ENCODE measurements at places on chromosomes 11 and 22.

- DNase-seq, result no peak
Observed at GRCh38 chr11:28535677-28536076, 427.5 kb downstream of the METTL15 start.

DNA sequence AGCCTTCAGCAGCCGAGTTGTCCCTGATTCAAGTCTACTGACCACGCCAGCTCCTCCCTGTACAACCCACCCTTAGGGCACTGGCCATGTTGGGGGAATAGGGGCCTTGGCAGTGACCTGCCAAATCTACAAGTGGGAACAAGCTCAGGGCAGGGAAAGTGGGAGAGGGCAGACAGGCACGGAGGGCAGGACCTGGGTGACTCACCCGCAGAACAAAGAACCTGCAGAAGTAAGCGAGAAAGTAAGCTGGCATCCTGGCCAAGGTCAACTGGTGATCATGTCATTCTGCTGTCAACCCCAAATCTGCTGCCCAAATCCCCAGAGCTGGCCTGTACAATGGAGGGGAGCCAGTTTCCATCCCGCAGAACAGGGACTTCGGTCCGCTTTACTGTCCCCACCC lies 7.9 kb upstream of the SCGB1A1 start:
- DNase-seq, result no peak

- no peak for DNase-seq
Observed at GRCh38 chr11:100815787-100816330, 128.8 kb downstream of the ARHGAP42 start.

GRCh38 chr11:95331161-95331560 lies 100.2 kb upstream of the SESN3 start:
- DNase-seq, result no peak

DNA sequence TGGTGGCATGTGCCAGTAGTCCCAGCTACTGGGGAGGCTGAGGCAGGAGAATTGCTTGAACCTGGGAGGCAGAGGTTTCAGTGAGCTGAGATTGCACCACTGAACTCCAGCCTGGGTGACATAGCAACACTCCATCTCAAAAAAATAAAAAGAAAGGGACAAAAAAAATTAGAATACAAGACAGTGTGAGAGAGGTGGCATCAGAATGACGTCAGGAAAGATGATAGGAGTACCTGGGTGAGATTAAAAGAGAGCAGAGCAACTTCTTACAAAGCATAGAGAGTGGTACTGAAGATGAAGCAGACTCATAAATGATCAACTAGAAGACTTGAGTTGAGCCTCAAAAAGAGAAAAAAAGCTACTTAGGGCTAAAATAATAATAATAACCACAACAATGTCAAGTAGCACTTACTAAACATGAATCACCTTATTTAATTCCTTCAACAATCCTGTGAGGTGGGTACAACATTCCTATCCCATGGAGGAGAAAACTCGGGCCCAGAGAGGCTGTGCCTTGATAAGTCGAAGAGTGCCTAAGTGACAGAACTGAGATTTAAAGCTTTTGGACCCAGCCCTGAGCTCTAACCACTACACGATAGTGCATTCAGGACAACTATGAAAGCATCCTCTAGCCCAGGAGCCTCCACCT lies 5.2 kb upstream of the SLN start:
- DNase-seq, result peak; percentile 32

DNA sequence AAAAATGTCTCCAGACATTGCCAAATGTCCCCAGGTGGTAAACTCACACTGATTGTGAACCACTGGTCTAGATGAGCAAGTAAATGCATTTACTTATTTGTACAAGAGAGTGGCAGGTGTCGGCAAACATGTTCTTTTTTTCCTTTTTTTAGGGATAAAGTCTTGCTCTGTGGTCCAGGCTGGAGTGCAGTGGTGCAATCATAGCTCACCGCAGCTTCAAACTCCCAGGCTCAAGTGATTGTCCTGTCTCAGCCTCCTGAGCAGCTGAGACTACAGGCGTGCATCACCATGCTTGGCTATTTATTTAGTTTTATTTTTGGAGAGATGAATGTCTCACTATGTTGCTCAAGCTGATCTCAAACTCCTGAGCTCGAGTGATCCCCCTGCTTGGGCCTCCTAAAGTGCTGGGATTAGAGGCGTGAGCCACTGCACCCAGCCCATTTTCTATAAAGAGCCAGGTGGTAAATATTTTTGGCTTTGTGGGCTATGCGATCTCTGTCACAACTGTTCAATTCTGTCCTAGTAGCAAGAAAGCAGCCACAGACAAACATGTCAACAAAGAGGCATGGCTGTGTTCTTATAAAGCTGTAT lies 1.4 kb downstream of the VPREB1 start:
- no peak for DNase-seq

DNA sequence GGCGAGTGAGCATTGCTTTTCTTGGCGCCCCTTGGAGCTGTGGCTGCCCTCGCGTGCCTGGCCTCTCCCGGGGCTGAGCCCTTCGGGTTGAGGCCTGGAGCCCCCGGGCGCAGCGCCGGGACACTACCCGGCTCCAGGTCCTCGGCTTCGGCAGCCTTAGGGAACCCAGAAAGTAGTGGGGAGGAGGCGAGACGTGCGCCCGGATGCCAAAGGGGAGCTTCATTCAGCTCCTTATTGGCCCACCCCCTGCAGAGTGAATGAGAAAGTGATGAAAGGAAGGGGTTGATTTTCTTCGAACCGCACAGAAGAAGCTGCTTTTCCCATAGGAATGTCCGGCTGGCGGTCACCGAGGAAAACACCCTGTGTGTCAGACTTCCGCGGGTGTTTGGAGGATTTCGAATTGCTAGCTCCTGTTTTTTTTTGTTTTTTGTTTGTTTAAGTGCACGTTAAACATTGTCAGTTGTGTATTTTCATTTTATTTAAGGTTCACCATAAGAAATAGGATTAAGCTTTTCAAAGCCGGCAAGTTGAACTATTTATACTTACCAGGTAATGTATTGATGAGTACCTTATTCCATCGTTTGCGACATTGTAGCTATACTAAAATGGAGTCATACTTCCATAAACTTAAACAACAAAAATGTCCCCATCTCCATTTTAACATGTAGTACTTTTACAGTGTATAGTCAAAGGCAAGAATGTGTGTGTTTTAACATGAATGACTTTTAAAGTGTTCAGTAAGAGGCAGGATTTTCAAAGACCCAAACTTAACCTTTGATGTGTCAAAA lies 841 bp upstream of the EIF4G2 start:
- peak; percentile 90 for DNase-seq

- DNase-seq, result no peak
Observed at GRCh38 chr11:75201771-75202170, 38.8 kb upstream of the TPBGL start.

GRCh38 chr11:68150037-68150436 lies 28.8 kb upstream of the CHKA start:
- no peak for DNase-seq

DNA sequence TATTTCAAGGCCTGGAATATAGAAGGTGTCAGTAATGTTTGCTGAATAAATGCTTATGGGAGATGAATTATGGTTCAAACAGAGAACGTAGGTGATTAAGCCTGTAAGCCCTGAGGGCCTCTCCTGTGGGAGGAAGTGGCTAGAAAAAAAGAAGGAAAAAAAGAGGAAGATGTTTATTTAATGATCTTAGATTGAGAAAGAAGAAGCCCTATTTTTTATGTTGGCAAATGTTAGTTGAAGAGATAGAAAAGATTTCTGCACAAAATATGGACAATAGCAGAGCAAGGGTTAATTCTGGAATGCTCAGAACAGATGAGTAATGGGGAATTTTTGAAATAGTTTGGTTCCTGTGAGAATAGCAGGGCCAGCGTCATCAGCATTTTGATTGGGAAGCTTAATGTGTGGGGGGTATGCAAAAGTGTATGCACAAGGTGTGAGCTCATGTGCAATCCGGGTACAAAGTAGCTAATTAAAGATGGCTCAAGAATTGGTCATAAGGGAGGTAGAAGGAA lies 95.7 kb downstream of the TEAD1 start:
- peak; percentile 95 for DNase-seq

DNA sequence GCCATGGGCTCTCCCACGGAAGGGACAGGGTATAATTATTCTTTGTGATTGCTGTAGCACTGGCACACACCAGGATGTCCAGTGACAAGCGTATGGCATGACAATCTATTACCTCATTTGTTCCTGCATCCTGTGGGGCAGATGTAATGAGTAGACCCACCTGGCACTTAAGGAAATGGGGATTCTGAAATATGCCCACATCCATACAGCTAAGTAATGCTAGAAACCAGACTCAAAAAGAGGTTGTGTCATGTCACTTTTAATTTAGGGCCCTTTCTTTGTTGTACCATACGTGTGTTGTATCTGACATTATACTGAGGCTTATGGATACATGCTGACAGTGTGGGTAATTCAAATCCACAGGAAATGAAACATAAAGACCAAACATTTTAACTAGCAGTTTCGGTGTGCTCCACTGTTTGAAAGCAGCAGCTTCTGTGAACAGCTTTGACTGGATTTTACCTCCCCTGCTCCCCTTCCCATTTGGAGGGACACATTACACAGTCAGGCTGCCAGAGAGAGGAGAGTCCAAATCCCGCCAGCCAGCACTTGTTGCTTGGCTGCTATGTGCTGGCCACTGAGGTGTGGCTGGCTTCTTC lies 21.2 kb downstream of the GRAMD1B start:
- DNase-seq, result no peak

DNA sequence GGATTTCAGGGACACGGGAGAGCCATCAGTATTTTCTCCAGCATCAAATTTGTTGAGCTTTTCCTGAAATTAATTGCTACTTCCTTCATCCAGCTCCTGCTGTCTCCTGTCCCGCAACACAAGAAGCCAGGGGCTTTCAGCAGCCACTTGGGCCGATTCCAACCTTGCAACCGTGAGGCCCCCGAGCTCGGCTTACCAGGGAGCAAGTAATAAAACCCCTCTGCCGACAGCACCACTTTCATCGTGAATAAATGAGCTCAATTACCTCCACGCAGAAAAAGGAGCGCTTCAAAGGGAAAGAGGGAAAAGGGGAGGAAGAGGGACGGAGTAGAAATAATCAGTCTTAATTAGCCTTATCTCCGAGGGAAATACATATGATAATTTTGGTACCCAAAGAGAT lies 76.6 kb downstream of the CELSR1 start:
- DNase-seq, result no peak

DNA sequence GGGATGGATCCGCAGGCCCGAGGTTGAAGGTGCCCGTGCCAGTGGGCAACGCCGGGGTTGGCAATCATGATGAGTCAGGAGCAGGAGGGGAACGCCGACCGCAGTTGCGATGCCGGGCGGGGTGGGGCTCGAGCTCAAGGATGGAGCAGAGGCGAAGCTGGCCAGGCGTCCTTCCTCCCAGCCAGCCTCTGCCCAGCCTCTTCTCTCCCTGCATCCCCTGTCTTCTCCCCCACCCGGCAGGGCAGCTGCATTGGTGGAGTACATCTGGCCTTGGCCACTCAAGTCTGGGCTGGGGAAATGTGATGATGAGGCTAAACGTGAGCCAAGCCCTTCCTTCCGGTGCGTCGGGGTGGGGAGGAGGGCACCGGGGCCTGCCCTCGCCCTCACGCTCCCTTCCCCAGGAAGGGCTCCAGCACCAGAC lies 3.9 kb downstream of the IFITM10 start:
- no peak for DNase-seq

DNA sequence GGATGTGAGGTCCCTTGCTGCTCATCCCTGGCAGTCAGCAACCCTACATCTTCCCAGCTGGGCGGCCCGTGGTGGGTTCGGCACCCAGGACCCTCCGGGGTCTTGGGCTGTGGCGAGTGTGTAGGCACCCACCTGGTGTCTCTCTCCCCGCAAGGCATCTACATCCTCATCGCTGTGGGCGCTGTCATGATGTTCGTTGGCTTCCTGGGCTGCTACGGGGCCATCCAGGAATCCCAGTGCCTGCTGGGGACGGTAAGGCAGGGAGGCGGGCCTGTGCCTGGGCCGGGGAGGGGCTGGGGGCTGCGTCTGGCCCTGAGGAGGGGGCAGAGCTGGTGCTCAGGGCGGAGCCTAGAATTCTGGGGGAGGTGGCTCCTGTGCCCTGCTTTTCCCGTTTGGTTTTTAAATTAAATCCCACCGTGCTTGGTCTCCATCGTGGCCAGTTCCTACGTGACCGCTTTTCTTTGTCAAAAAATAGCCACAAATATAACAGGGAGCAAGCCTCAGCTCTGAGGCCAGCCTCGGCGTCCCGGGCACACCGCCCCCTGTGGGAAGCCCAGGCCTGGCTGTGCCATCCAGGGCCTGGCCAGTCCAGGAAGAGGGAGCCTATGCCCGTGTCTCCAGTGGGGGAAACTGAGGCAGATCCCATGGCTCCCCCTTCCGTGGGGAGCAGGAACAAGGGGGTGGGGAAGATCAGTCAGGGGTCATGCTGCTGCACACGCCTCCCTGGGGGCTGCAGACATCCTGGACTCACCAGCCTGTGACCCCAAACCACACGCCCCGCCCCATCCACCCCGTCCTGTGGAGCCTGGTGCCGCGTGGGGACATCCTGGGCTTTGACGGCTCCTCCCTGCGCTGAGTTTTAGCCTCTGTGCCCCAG lies 6.4 kb upstream of the TSSC4 start:
- no peak for DNase-seq

DNA sequence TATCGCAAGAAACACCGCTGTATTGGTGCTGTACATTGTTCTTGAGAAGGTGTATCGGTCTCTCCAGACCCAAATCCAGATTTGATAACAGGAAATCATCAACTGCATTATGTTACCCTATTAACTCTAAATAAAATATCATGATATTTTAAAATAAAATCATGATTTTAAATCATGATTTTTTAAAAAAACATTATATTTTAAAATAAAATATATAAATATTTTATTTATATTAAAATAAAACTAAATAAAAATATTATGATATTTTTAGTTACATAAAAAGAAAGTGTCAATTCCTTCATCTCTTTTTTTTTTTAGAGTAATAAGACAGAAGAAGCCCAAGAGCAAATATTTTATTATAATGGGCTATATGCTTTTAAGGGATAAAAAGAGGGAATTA lies 27.6 kb downstream of the RBMXL2 start:
- no peak for DNase-seq

- DNase-seq, result no peak
Observed at GRCh38 chr11:11312738-11313137, 40.3 kb downstream of the CSNK2A3 start.

DNA sequence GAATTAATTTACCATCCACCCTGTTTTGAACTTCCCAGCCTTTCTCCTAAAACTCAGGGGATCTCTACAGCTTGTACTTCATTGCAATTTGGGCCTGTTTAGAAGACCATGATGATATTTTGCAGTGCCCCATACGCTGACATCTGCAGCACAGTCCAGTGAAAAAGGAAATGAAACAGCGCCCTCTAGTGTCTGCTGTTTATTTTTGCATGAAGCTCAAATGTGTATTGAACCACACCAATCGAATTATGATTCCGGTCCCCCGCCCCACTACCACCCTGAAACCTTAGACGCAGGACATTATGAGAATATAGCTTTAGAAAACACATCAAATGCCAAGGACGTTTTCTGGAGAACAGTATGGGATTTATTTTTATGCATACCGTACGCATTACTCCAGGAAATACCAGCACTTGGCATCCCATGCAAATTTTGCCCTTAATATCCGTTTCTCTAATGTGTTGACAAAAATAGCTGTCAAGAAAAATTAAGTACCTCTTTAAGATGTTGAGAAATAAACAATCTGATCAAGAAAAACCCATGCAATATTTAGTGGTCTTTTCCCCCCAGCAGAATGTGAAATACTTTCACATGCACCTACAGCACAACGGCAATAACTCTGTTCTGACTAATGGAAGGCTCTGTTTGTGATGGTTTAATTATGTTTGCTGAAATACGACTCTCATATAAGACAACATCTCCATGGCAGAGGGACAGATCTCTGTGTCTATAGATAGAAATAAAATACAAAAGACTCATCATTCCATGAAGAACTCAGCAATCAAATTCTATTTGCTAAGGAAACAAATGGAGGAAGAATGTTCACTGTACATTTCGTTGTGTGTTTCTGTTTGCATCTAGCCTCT lies 93.9 kb downstream of the TECTA start:
- DNase-seq, result peak; percentile 65

GRCh38 chr11:44308923-44309477 lies 939 bp downstream of the ALX4 start:
- peak; percentile 62 for DNase-seq
